Neural cell (in vitro differentiated cells): ENCODE measurements at places on chromosomes 5 and 9. TPM values are rescaled to one million over a fixed set of nuclear protein-coding genes. Genes with fewer than 3 reads are reported as not detected.

OR1Q1 gene
- polyA plus RNA-seq: not detected in 2 replicates

SOHLH1 gene
- polyA plus RNA-seq: not detected in 2 replicates

GDNF gene
- polyA plus RNA-seq: not detected in 2 replicates

EIF4E1B gene
- polyA plus RNA-seq: 0.82 TPM in 1 of 2 replicates, not detected in the other

SPTLC1 gene
- polyA plus RNA-seq: 67.1 and 74.8 TPM in 2 replicates

NAIP gene
- polyA plus RNA-seq: 28.1 and 31.1 TPM in 2 replicates

IL5 gene
- polyA plus RNA-seq: not detected in 2 replicates

KCTD16 gene
- polyA plus RNA-seq: 7.1 and 7.2 TPM in 2 replicates

LCN9 gene
- 2.5 and 6.5 TPM in 2 replicates for polyA plus RNA-seq

SLC22A4 gene
- polyA plus RNA-seq: 1.0 and 2.0 TPM in 2 replicates

LOX gene
- polyA plus RNA-seq: 0.06 and 0.52 TPM in 2 replicates

PCDHB16 gene
- polyA plus RNA-seq: 2.1 and 2.8 TPM in 2 replicates

CENPK gene
- 5.6 and 6.5 TPM in 2 replicates for polyA plus RNA-seq

RGMB gene
- 58.4 and 61.7 TPM in 2 replicates for polyA plus RNA-seq

SLC22A5 gene
- polyA plus RNA-seq: 5.2 and 5.5 TPM in 2 replicates

TNC gene
- 0.52 and 2.1 TPM in 2 replicates for polyA plus RNA-seq

GRIN1 gene
- polyA plus RNA-seq: 0.58 and 0.68 TPM in 2 replicates

FOXD4 gene
- polyA plus RNA-seq: 2.3 and 2.5 TPM in 2 replicates

PRXL2C gene
- polyA plus RNA-seq: 0.12 and 0.14 TPM in 2 replicates

SCGB3A2 gene
- polyA plus RNA-seq: not detected in 2 replicates

ARL14EPL gene
- 0.24 TPM in 1 of 2 replicates, not detected in the other for polyA plus RNA-seq

ARID3C gene
- polyA plus RNA-seq: 2.1 and 2.8 TPM in 2 replicates

DMGDH gene
- 0.70 and 0.93 TPM in 2 replicates for polyA plus RNA-seq

MAML1 gene
- polyA plus RNA-seq: 6.8 and 8.4 TPM in 2 replicates

ASPN gene
- 0.35 and 0.80 TPM in 2 replicates for polyA plus RNA-seq

BTNL8 gene
- not detected in 2 replicates for polyA plus RNA-seq

UBE2QL1 gene
- 12.9 and 13.8 TPM in 2 replicates for polyA plus RNA-seq
